Astrocyte of the cerebellum (primary cell): ENCODE measurements at places on chromosomes 12 and 14.

- DNase-seq: no peak
Measured at GRCh38 chr12:7959278-7959677, 23.3 kb upstream of the SLC2A3 start.

- DNase-seq: no peak
Measured at GRCh38 chr12:53098354-53098981, 1.0 kb downstream of the IGFBP6 start.

DNA sequence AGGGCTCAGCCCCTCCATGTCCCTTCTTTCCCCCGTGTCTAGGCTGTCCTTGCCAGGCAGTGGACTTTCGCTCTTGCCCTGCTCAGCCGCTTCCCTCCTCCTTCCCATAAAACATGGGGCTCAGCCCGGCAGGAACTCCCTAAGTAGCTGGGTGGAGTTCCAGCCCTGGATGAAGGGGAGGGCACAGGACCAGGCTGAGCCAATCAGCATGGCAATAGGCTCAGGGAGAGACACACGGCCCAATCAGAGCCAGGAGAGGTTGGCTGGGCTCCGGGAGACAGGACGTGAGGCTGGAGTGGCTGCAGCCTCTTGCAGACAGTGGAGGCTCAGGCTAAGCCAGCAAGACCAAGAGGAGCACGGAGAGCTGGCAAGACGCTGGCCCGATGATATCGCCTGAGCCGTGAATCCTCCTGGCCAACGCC, 54.3 kb downstream of the GALNT9 start:
- DNase-seq: no peak

DNA sequence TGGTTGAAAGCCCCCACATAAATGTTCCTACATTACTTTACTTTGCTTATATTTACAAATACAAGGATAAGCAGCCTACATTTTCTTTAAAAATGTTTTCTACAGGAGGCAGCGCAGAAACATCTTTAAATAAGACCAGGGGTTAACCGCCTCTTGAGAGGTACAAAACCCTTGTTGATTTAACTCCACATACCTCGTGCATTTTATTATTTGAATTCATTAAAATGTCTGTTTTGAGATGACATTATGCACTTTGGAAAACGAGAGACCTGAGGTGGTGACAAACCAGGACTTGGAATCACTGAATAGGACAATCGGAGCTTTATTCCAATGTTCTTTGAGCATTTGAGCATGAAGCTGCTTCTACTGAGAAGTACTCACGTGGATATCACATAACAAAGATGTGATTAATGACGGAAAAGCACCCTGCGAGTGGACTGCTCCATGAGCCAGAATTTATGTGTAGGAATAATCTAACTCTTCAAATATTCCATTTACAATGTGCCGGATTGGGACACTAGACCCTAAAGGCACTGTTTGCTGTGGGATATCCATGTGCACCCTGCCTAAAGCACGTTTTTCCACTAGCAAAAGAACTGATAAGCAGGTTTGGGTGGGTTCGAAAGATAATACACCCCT, 746 bp upstream of the DUSP16 start:
- DNase-seq: no peak

DNA sequence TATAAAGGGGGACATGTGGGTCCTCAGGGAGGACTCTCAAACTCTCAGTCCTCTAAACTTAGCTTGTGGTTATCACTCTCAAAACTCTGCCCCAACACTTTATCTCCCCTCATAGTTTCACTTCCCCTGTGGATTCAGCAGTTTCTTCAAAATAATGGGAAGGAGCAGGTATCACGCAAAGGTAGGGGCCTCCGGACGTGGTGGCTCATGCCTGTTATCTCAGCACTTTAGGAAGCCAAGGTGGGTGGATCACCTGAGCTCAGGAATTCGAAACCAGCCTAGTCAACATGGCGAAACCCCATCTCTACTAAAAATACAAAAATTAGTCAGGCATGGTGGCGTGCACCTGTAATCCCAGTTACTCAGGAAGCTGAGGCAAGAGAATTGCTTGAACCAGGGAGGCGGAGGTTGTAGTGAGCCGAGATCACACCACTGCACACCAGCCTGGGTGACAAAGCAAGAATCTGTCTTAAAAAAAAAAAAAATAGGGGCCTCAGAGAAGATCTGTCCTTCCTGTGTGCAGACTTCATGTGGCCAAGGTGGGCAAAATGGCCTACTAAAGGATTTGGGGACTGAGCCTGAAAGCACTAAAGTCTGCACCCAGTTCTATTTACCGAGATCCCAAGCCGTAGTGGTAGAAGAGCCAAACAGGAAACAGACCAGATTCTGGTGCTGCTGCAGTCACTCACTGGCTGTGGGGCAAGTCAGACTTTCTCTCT, 6.4 kb downstream of the ITGB7 start:
- no peak for DNase-seq
